Bronchial smooth muscle cell (primary cell): ENCODE measurements at places on chromosomes 11 and 22. TPM values are rescaled to one million over a fixed set of nuclear protein-coding genes. Genes with fewer than 3 reads are reported as not detected.

The PRG3 gene
- not detected in 2 replicates for total RNA-seq

The OR2AT4 gene
- total RNA-seq: not detected in 2 replicates

The ZNF70 gene
- 1.6 and 2.0 TPM in 2 replicates for total RNA-seq

The CCDC73 gene
- under 0.01 TPM in 1 of 2 replicates, not detected in the other for total RNA-seq

The OR8D4 gene
- not detected in 2 replicates for total RNA-seq
